ENCODE measurements at places on chromosomes 1 and 21.
A peak's percentile ranks its signal among the peaks of the same experiment; 100 is the strongest.

GRCh38 chr21:33266789-33267135 is 595 bp downstream of the IL10RB start:
- DNase-seq: no peak

DNA sequence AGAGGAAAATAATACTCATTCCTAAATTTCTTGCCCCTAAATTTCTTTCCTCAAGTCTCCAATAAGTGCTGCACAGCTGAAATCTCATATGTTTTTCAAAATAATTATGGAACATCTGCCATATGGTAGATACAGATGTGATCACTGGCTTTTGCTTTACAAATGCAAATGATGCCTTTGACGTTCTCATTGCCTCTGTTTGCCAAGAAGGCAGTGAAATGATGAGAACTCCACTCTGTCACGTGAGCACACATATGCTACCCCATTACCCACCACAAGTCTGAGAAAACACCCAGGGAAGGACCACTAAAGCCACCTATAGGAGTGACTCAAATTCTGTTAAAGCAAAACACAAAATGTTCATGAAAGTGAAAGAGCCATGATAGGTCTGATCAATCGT is 43.9 kb downstream of the DSCAM start:
- no peak for DNase-seq

- DNase-seq: no peak
Measured at GRCh38 chr21:28234326-28234725, 758.4 kb downstream of the LTN1 start.

- DNase-seq: no peak
Measured at GRCh38 chr1:92743221-92743620, 41.7 kb downstream of the EVI5 start.

- DNase-seq: no peak
Measured at GRCh38 chr1:240914506-240914905, 302.6 kb upstream of the GREM2 start.

- peak; percentile 60 for DNase-seq
Measured at GRCh38 chr1:228008391-228009115, 1.8 kb downstream of the WNT3A start.

DNA sequence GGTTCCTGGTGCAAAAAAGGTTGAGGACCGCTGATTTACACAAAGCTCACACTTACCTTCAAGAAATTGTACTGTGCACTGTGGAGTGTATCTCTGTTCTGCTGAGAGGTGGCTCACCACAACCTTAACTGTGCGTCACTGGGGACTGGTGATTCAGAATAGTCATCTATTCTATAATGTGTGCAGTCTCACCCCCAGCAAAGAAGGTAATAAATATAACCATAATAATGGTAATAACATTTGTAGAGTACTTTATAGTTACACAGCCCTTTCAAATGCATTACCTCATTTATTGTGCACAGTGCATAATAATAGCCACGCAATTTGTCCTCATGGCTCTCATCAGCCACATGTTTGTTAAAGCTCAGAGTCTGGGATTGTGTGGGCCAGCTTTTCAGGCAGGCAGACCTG is 59.4 kb upstream of the DUSP10 start:
- DNase-seq: no peak

- DNase-seq: no peak
Measured at GRCh38 chr1:201648907-201649721, 110.2 kb downstream of the NAV1 start.

DNA sequence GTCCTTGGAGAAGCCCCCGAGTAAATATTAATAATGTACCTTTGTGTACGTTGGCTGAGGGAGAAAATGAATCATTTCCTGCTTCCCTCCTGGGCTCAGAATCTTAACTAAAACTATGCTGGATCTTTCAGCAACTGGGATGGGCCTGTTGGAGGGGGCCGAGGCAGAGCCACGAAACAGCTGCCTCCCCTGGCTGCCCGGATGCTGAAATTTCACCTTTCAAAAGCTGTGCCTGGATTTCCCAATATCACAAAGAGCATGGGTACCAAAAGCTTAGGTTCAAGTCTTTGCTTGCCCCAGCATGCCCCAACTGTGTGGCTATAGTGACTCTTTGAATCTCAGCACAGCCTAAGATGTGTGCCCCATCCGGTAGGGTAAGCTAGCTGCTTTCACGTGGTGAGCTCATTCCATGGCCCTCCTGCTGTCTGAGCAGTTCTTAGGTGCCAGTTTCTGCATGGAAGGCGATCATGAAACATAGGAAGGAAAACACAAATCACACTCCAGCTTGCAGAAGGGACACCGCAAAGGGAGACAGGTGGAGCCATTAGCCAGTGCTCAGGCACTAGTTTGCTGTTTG is 473.5 kb downstream of the PTPRU start:
- no peak for DNase-seq

Measured in mesenteric fat pad (tissue), 1 donor.